ENCODE measurements at places on chromosomes 12 and 14. TPM values are rescaled to one million over a fixed set of nuclear protein-coding genes. Genes with fewer than 3 reads are reported as not detected.

DNA sequence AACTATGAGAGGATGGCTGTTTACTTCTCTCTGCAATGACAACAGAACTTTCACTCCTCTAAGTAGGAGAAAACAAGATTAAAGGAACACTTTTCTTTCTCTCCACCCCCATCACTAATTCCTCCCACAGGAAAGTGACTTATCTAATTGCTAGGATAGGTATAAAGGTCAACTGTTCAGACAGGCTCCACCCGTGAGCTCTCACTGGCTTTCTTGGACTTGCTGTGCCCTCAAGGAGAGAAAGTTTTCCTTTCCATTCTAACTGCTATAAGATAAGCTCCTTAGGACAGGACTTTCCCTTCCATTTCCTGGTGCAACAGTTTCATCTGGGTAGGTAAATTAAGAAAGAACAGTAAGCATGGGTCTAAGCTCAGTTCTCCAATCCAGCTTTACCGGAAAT, 4.8 kb downstream of the SLC41A2 start:
- DNase-seq = no peak

GRCh38 chr14:89855961-89856656, 98.4 kb downstream of the EFCAB11 start:
- no peak for DNase-seq

DNA sequence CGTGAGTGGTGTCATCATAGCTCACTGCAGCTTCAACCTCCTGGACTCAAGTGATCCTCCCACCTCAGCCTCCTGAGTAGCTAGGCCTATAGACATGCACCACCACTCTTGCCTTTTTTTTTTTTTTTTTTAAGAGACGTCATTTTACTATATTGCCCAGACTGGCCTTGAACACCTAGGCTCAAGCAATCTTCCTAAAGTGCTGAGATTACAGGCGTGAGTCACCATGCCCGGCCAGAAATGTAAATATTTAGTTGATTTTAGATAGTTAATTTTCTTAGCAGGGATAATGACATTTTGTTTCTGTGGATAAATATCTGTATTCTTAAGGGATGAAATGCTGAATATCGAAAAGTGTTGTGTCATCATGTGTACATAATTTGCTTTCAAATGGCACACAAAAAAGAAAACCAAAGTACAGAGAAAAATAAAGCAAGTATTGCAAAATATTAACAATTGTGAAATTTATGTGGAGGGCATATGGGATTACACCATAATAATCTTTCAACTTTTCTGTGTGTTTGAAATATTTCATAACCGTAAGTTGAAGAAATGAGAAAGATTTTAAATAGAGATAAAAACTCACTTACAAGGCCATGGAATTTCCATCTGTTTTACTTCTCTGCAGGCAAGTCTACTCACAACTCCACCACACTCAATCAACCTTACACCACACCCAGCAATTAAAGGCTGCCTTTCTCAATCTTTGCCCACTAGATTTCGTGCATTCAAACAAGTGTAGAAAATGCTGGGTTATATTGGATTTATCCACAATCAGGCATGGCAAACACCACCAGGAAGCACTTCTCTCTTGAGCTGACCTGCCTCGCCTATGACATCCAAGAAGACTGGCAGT, 93.7 kb downstream of the SPTSSA start:
- DNase-seq = no peak

DNA sequence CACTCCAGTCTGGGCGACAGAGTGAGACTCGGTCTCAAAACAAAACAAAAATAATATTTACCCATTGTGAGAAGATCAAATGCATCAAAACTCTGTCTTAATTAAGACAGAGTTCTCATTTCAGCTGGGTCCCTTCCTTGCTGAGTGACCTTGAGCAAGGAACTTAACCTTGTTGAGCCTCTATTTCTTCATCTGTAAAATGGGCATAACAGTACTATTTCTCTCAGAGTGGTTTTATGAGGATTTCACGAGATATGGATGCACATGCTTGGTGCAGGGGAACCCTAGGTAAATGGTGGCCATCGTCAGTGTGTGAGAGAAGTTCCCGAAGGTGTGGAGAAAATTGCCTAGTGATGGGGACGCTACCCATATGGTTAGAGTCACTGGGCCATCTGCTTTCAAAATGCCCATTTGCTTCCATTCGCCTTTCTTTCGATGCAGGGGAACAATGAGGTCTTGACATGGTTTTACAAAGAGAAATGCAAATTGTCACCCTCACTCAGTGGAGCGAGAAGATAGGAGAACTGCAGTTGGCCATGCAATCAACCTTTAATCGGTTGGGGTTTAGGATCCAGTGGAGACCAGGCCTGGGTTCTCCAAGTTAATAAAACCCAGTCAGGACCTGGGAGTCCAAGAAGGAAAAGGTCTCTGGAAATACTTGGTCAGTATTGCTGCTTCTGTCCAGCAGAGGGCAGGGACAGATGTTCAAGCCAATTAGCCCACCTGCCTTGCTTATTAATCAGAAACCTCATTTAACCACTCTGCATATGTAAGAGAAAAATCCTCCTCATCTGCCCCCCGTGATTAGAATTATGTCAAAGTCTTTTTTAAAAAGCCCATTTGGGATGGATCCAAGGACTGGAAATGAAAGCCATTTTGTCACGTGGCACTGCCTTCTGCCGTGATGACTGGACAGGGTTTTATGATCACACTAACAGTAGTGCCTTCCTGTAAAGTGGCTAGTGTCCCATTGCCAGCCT, 37.2 kb downstream of the CFAP251 start:
- DNase-seq = no peak

GRCh38 chr12:40446385-40446784, 221.6 kb downstream of the LRRK2 start:
- no peak for DNase-seq

DNA sequence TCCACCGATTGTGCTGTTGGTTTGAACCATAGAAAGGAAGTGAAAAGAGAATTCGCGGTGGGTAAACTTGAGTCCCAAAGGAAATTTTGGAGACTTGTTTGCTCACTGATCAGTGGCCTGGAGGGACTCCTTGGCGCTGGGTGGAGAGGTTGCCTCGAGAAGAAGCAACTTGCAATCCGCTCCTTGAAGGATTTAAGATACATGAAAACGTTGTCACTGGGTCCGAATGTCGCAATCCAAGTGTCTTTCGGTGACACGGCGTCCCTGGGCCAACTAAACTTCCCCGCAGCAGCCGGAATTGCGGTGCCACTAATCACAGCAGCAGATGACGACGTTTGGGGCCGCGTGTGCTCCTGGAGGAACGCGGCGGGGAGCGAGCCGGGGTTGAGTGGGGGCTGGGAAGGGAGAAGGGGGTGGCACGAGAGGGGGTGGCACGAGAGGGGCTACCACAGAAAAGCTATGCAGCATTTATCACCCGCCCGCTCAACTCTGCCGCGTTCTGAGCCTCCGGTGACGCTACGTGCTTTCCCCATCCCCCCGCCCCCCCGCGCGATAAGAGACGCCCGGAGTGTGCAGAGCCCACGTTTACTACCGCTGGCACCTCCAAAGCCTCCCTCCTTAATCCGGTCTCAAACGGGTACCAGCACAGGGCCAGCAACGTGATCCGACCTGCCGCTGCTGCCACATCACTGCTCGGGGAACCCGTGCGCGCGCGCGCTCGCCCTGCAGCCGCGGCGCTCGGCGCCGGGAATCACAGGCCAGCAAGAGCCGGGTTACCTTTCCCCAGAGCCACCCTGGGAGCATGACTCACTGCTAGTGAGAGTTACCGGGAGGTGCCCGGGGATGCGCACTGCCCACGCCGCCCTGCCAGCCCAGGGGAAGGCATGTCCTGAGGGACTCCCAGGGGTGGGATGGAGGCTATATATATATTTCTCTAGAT, 833 bp upstream of the BHLHE41 start:
- DNase-seq = peak; percentile 66

- DNase-seq = no peak
These were observed 12.1 kb upstream of the CNIH1 start for GRCh38 chr14:54453252-54453651.

DNA sequence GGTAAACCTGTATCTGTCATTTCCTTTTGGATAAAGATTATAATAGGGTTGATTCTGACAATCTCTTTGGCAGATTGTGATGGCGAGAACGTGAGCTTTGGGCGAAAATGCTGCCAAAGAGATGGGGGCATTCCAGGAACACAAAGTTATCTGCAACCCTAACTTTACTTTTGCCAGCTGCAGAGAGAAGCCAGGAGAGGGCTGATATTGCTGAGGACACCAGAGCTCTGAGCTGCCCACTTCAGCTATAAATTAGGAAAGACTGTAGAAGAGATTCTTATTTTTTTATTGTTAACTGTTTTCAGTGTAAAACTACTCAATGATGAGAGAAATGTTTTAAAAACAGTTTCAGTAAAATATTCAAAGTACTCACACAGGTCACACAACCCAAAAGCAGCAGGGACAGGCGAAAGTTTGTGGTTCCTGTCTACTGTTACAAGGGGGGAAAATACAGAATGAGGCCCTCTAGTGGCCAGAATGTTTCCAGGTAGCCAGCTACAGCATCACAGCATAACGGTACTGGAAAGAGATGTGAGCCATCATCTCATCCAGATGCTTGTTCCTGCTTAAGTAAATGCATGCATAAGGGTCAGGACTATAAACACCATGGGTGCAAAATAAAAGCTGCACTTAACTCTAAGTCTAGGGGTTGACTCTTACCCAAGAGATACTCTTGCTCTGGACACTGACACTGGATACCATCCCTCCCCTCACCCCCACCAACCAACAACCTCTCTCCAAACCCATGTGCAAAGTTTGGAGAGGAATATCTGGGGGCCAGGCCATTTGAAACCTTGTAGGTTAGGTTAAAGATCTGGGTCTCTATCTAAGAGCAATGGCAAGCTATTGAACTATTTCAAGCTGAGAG, 498.4 kb downstream of the RMST start:
- no peak for DNase-seq

GRCh38 chr14:95935228-95935822, 58.7 kb downstream of the TUNAR start:
- DNase-seq = no peak

DNA sequence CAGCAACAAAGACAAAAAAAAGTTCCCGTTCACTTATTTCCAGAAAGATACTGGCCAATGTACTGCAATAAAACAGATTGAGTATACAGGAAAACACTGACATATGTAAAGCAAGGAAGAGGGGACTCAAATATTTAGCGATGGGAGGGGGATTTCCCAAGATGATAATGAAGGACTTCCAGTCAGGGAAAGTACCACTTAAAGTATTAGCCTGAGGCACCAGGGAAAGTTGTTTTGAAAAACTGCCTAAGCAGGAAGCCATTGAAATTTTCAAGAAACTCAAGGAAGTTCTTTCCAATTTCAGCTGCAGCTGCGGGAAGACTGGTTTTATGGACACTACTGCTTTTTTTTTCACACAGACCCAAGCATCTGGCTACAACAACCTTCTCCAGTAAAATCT, 1007.4 kb upstream of the NOVA1 start:
- no peak for DNase-seq

DNA sequence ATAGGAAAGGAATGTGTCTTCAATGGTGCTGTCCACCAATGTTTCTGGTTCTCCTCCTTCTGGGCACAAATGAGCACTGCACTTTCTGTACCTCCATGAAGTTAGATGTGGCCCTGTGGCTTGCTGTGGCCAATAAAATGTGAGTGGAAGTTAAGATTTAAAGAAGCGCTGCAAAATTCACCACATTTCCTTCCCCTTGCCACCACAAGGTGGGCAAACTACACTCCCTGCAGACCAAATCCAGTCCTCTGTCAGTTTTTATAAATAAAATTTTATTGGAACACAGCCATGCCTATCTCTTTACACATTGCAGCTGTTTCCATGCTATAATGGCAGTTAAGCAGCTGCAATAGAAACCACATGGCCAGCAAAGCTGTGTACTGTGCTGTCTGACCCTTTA, 141.4 kb upstream of the TMPO start:
- DNase-seq = no peak

DNA sequence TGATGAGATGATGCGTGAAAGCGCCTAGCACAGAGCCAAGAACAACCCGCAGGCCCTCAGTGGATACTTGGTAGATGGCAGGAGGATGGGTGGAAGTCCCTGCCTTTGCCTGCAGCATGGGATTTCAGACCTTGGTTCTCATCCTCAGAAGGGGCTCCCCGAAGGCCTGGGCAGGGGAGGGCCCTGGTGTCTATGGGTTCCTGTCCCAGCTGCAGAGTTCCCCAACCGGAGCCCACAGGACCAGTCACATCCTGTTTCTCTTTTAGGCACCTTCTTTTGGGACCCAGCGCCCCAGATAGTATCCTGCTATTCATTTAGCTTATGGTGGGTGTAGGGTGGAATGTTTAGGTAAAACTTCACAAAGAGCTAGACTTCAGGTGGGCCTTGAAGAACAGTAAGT, 55.5 kb downstream of the CALM1 start:
- DNase-seq = no peak

The ANKRD33 gene
- 0.23 TPM for total RNA-seq

The TRHDE gene
- total RNA-seq = 37.5 TPM

The RND1 gene
- total RNA-seq = 36.0 TPM

The TMEM132D gene
- total RNA-seq = 30.6 TPM

The AGAP2 gene
- 76.2 TPM for total RNA-seq

The PLBD1 gene
- total RNA-seq = 1.8 TPM

The KRT71 gene
- not detected for total RNA-seq

The VRK1 gene
- 19.5 TPM for total RNA-seq

Measured in dorsolateral prefrontal cortex (tissue), 122 donors.